D721Med (cell line): ENCODE measurements at places on chromosomes 5 and 9.

DNA sequence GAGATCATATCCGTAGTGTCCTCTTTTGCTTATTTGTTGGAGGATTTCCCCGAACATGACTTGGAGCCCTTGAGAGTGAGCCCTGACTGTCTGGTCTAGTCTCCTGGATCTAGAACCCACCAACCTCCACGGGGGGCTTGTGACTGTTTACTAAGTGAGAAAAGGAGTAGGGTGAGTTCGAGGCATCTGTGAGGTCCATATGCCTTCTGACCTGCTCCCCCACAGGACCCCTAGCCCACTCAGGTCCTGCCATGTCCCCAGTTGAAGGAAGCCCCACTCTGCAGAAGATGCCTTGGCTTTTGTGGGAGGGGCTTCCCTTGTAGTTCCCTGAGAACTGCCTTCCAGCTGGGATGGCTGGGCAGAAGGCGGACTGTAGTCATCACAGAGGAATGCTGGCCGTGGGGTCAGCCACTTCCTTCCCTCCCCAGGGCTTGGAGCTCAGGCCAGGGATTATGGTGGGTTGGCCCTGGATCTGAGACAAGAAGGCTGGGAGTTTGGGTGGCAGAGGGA lies 7.0 kb upstream of the IRF1 start:
- no peak for DNase-seq

GRCh38 chr5:145946112-145946861 lies 9.9 kb downstream of the SH3RF2 start:
- no peak for DNase-seq

- no peak for DNase-seq
Observed at GRCh38 chr9:121855476-121855875, 204.0 kb downstream of the DAB2IP start.

GRCh38 chr5:164881442-164881841 lies 1376.0 kb downstream of the MAT2B start:
- DNase-seq, result no peak

GRCh38 chr9:84621811-84622210 lies 47.7 kb upstream of the NTRK2 start:
- no peak for DNase-seq

DNA sequence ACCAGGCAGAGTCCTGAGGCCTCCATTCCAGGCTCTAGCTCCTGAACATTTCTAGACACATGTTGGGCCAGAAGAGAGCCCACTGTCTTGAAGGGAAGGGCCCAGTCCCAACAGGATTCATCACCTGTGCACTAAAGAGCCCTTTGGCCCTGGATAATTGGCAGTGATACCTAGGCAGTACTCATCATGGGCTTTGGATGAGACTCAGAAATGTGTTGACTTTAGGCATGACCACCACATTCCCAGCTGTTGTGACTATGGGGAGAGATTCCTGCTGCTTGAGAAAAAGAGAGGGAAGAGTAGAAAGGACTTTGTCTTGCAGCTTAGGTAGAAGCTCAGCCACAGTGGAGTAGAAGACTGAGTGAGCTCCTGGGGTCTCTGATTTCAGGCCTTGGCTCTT lies 138.4 kb upstream of the DAPK1 start:
- DNase-seq, result no peak

DNA sequence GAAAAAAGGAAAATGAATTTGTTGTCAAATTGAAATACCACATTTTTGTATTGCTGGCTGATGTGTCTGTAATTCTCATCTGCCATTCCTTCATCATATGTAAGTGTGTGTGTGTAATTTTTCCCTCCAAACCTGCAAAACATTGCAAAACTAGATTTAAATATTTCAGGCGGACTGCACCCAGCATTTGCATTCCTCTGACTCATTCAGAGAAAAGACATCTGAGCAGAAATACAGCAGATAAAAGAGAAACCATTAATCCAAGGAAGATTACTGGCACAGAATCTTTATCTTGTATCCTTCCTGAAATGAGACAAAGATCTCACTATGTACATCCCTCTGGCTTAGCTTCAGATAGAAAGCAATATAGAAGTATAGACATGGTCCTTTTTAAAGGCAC lies 275.3 kb downstream of the TMEM38B start:
- DNase-seq, result no peak

DNA sequence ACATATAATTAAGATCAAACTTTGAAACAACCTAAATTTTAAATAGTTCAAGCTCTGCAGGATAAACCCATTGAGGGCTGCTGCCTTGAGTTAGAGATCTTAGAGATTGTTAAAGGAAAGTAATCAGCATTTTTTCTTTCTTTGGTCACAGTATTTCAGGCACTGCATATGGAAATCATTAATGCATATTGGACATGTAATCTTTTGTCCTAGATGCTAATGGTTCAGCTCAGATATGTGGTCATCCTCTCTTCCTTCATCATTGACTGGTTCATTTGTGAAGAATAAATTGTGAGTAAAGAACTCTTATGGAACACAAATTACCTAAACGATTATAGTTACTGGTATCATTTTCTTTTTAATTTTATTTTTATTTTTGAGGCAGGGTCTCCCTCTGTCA lies 82.0 kb upstream of the PRLR start:
- no peak for DNase-seq

- DNase-seq, result no peak
Observed at GRCh38 chr5:33629999-33630398, 189.2 kb downstream of the TARS1 start.

GRCh38 chr5:148807851-148808250 lies 18.6 kb upstream of the ADRB2 start:
- no peak for DNase-seq

DNA sequence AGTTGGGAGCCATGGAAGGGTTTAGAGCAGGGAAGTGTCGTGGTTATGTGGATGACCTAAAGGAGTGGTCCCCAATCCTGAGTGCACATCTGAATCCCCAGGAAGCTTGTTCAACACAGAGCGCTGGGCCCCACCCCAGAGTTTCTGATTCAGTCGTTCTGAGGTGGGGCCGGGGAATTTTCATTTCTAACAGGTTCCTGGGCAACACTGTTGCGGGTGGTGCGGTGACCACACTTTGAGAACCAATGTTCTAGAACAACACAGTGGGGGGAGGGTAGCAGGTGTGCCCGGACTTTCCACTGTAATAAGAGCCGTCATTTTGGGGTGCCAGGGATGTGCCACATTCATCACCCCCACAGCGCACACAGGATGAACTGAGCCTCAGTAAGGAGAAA lies 39.3 kb downstream of the DUSP1 start:
- DNase-seq, result no peak

- DNase-seq, result no peak
Observed at GRCh38 chr9:34546834-34547827, 24.3 kb upstream of the ENHO start.

- no peak for DNase-seq
Observed at GRCh38 chr9:133071484-133072150, 9.8 kb downstream of the CEL start.

GRCh38 chr9:109132567-109133021 lies 12.8 kb upstream of the TMEM245 start:
- DNase-seq, result no peak

- no peak for DNase-seq
Observed at GRCh38 chr9:110371411-110372007, 33.8 kb upstream of the TXNDC8 start.

GRCh38 chr9:128420651-128421481 lies at the start of gene CERCAM:
Gene CERCAM, plus strand, starts transcription at chr9:128420857. Its CDS starts 21 bp downstream, at chr9:128420878.
- peak; percentile 54 for DNase-seq

- DNase-seq, result no peak
Observed at GRCh38 chr5:101531026-101531425, 627.9 kb upstream of the ST8SIA4 start.

DNA sequence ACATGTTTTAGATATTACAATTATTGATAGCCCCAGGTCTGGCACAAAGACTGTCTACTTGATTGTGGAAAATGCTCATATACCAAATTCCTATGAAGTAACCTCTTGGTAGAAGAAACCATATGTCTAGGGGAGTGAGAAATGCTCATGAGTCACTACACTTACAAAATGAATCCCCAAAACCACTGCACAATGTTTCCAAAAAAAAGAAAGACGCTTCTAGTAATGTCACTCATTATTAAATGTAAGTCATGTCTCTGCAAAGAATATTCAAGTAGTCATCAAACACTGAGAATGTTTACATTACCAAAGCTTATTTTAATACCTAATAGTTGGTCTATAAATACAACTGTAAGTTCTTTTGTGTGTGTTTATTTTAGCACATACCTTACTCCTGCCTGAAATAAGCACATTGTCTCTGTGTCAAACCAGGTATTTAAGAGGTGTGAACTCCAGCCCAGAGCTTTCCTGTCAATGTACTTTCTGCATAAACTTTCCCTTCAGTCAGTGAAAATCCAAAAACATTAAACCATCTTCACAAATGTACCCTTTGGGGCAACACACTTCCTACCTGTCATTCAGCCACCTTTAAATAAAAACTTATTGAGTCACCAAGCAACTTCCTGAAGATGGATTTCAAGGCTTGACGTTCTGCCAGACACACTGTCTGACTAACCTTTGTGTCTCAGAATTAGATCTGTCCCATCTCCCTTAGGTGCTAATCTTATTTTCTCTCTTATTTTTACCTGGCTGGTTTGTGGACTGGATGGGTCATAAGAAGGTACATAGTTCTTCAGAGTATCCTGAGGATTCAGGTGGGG lies 194.0 kb downstream of the NFIB start:
- DNase-seq, result no peak

GRCh38 chr9:134304261-134304660 lies 22.0 kb upstream of the RXRA start:
- DNase-seq, result no peak

DNA sequence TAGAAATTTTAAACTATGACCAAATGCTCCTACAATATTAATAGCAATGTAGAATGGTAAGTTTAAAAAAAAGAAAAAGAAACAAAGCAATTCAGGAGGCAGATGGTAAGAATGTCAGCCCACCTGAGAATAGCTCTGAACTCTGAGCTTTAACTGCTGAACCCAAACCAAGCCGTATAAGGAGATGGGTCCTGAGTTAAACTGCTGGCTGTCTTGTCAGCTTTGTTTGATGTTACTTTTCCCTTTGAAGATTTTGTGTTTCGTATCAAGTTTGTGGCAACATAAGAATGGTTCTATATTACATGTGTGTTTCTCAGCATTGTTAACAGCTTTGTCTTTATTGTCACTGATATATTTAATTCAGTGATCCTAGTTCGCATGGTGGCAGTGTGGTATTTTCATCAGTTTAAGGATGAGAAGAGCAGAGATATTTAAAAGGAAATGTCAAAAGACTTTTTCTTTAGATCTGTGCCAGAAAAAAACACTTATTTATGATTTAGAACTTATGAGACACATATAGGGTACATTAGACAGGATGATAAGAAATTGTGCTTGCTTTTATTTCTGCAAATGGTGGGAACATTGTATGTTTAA lies 390.1 kb downstream of the CCDC171 start:
- no peak for DNase-seq
